ENCODE measurements at places on chromosomes 12 and 14. TPM values are rescaled to one million over a fixed set of nuclear protein-coding genes. Genes with fewer than 3 reads are reported as not detected.

FOXM1 gene
- 3.8 TPM for total RNA-seq

ARHGEF25 gene
- 0.64 TPM for total RNA-seq

ATF1 gene
- total RNA-seq, result 30.6 TPM

RD3L gene
- total RNA-seq, result not detected

CLBA1 gene
- 0.89 TPM for total RNA-seq

PAPLN gene
- not detected for total RNA-seq

B4GALNT1 gene
- total RNA-seq, result not detected

TBX3 gene
- not detected for total RNA-seq

IL26 gene
- not detected for total RNA-seq

ZNF385A gene
- total RNA-seq, result 0.86 TPM

GRCh38 chr12:90062799-90063198 is 354.2 kb upstream of the ATP2B1 start:
- H3K4me1 ChIP-seq, result no peaks in the 10 kb centered on the region
- no peaks in the 10 kb centered on the region for H3K36me3 ChIP-seq
- no peak overlapping the region for H3K27ac ChIP-seq
- no peaks in the 10 kb centered on the region for H3K27me3 ChIP-seq
- no peak overlapping the region for H3K4me3 ChIP-seq

- no peak for DNase-seq
- no peak overlapping the region for H3K4me3 ChIP-seq
- H3K27ac ChIP-seq, result no peak overlapping the region
- no peaks in the 10 kb centered on the region for H3K4me1 ChIP-seq
- H3K36me3 ChIP-seq, result no peaks in the 10 kb centered on the region
These were observed 448.1 kb downstream of the NPAS3 start for GRCh38 chr14:33386781-33387180.

GRCh38 chr12:20369305-20370013 is 1.1 kb downstream of the PDE3A start:
- no peaks in the 10 kb centered on the region for H3K36me3 ChIP-seq
- H3K4me1 ChIP-seq, result no peaks in the 10 kb centered on the region
- peaks cover 10% of the 10 kb centered on the region for H3K27me3 ChIP-seq
- H3K4me3 ChIP-seq, result no peak overlapping the region
- no peak overlapping the region for H3K27ac ChIP-seq

GRCh38 chr12:117408161-117408791 is 46.9 kb upstream of the NOS1 start:
- no peak for DNase-seq
- no peaks in the 10 kb centered on the region for H3K36me3 ChIP-seq
- no peaks in the 10 kb centered on the region for H3K4me1 ChIP-seq

DNA sequence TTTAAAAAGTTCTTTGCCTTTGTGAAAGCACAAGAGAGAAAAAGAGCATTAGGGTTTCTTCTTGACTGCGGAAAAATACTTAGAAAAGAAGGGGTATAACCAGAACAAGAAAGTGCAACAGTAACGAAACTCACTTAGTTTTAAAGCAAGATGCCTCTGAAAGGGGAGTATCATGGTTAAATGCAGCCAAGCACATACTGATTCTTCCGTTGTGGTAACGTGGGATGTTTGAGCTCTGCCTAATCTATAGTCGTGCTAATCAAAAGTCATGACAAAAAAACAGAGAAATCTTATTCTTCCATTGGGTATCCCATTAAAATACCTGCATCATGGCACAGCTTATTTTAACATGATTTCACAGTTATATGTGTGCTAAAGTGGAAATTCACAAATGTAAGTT is 187.8 kb upstream of the LRFN5 start:
- no peak overlapping the region for H3K27ac ChIP-seq
- no peaks in the 10 kb centered on the region for H3K36me3 ChIP-seq
- H3K4me3 ChIP-seq, result no peak overlapping the region
- H3K27me3 ChIP-seq, result no peaks in the 10 kb centered on the region
- H3K4me1 ChIP-seq, result no peaks in the 10 kb centered on the region

DNA sequence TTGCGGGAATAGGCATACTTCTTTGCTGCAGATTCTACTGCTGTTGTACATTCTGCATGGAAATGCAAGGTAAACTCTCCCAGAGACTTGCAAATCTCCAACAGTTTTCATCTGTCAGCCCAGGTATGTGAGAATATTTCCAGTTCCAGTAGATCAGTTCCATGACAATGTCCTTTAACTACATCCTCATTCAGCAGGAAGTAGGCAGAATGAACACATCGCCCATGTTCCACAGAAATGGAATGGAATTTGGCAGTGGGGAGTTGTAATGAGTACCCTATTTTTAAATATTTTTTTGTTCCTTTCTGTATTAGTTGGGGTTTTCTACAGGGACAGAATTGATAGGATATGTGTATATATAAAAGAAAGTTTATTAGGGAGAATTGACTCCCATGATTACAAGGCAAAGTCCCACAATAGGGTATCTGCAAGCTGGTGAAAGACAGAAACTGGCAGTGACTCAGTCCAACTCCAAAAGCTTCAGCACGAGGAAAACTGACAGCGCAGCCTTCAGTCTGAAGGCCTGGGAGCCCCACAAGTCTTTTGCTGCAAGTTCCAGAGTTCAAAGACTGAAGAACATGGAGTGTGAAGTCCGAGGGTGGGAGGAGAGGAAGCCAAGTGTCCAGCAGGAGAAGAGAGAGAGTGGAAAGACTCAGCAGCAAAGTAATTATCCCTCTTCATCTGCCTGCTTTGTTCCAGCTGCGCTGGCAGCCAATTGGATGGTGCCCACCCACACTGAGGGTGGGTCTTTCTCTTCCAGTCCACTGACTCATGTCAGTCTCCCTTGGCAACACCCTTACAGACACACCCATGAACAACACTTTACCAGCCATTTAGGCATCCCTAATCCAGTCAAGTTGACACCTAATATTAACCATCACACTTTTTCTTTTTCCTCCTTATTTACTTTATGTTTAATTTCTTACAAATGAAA is 110.4 kb upstream of the SCAF11 start:
- H3K27me3 ChIP-seq, result peaks cover 5% of the 10 kb centered on the region
- no peaks in the 10 kb centered on the region for H3K36me3 ChIP-seq
- H3K4me1 ChIP-seq, result no peaks in the 10 kb centered on the region
- H3K4me3 ChIP-seq, result no peak overlapping the region

DNA sequence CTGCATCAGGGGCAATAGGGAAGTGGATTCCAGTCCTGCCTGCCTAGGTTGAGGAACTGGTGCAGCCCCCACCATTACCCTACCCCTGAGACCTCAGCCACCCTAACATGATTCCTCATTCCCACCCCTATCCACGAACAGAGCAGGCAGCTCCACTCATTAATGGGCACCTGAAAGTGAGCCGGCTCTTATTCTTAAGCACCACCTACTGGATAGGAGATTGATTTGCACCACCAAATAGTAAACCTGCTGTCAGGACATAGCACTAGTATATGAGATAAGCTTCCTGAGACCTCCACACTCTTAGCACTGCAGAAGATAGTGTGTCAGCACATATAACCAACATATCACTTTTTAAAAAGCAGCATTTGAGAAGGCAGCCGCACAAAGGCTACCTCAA is 573.2 kb downstream of the SOX5 start:
- no peaks in the 10 kb centered on the region for H3K27me3 ChIP-seq
- DNase-seq, result no peak
- no peak overlapping the region for H3K4me3 ChIP-seq
- H3K27ac ChIP-seq, result no peak overlapping the region

DNA sequence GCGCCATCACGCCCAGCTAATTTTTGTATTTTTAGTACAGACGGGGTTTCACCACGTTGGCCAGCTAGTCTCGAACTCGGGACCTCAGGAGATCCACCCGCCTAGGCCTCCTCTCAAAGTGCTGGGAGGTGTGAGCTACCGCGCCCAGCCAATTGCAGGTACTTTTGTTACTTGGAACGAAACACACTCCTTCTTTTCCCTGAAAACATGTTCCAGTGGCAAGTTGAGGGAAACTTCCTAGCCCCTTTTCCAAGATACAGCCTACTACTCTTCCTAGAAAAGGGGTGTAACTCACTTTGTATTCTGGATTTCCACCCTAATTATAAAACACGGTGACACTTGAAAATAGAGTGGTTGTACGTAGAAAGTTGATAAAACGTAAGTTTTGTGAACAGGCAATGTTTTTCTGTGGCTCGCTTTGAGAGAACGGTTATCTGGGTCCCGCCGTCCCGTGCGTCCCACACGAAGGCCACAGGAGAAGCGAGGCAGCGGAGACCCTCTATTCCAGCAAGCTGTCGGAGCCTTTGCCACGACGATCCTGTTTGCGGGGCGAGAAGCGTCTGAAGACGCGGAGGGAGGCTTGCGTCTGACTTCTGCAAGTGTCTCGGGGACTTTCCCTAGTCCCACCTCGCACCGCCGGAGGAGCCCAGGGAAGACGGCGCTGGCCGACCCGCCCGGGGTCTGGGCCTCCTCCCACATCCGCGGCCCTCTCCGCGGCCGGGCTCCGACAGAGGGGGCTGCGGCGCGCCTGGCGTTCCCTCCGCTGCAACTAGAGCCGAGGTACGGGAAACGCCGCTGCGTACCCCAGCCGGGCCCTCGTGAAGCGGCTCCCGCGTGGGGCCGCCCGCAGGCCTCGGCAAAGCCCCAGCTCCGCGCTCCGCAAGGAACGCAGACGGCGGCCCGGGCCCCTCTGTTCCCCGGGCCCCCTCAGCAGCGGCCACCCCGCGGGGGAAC is 745 bp downstream of the CDCA4 start:
- H3K4me3 ChIP-seq, result peak overlapping the region; percentile 92
- H3K27ac ChIP-seq, result peak overlapping the region; percentile 84
- H3K27me3 ChIP-seq, result no peaks in the 10 kb centered on the region
- H3K4me1 ChIP-seq, result peaks cover 53% of the 10 kb centered on the region
- H3K36me3 ChIP-seq, result no peaks in the 10 kb centered on the region
- DNase-seq, result peak; percentile 54

GRCh38 chr14:36952689-36953088 is 219.7 kb downstream of the SLC25A21 start:
- no peaks in the 10 kb centered on the region for H3K27me3 ChIP-seq
- no peaks in the 10 kb centered on the region for H3K36me3 ChIP-seq
- DNase-seq, result no peak
- no peak overlapping the region for H3K4me3 ChIP-seq
- H3K4me1 ChIP-seq, result no peaks in the 10 kb centered on the region
- H3K27ac ChIP-seq, result no peak overlapping the region

GRCh38 chr12:45878630-45879255 is 111.6 kb downstream of the SCAF11 start:
- peak overlapping the region; percentile 70 for H3K4me3 ChIP-seq
- H3K27me3 ChIP-seq, result no peaks in the 10 kb centered on the region
- H3K4me1 ChIP-seq, result peaks cover 24% of the 10 kb centered on the region
- peaks cover 40% of the 10 kb centered on the region for H3K36me3 ChIP-seq

DNA sequence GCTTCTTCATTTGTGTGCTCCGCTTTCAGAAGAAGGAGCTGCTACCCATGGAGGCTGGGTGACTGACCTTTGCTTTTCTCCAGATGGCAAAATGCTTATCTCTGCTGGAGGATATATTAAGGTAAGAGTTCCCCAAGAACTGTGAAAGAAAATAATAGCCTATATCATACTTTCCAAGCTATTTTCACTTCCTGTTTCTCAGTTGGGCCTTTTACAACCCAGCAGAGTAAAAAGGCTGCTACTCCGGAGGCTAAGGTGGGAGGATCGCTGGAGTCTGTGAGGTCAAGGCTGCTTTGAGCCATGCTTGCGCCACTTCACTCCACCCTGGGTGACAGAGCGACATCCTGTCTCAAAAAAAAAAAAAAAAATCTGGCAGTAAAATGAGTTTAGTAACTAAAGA is 82.1 kb downstream of the APAF1 start:
- no peak overlapping the region for H3K27ac ChIP-seq
- no peak for DNase-seq
- peaks cover 84% of the 10 kb centered on the region for H3K36me3 ChIP-seq
- H3K4me1 ChIP-seq, result no peaks in the 10 kb centered on the region
- H3K4me3 ChIP-seq, result no peak overlapping the region

- no peak overlapping the region for H3K27ac ChIP-seq
- H3K4me1 ChIP-seq, result peaks cover 12% of the 10 kb centered on the region
- H3K36me3 ChIP-seq, result peaks cover 37% of the 10 kb centered on the region
- H3K4me3 ChIP-seq, result no peak overlapping the region
- H3K27me3 ChIP-seq, result no peaks in the 10 kb centered on the region
- no peak for DNase-seq
These were observed 11.7 kb upstream of the RAD51AP1 start for GRCh38 chr12:4526923-4527546.

DNA sequence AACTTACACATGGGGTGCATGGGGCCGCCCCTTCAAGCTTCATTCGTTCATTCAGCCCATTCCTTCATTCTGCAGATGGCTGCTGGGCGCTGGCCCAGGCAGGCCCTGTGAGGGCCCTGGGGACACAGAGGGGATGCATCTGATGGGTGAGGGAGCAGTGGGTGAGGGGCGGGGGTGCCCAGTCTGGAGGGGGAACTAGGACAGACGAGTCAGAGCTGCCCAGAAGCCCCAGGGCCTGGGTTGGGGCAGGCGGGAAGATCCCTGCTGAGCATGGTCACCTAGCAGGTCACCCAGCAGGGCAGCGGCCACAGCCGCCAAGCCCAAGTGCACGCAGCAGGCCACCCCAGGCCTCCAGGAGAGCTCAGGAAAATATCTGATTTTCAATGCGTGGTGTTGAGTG is 14.1 kb downstream of the TRMT61A start:
- no peak overlapping the region for H3K4me3 ChIP-seq
- H3K4me1 ChIP-seq, result no peaks in the 10 kb centered on the region
- no peak for DNase-seq
- H3K27ac ChIP-seq, result no peak overlapping the region

DNA sequence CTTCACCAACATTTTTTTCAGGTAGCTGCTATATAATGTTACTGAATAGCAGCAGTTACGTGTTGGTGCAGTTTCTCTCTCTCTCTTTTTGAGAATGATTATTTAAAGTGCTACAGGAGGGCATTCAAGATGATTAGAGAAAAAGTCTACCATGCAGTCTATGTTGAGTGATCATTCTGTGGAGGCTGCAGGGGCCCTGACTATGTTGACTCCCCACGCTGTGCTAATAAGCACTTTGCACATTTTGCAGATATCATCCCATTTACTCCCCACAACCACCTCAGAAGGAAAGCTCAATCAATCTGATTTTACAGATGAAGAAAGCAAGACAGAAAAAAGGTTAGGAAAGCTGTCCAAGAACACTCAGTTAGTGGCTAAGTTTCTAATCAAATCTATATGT is 87.8 kb downstream of the RTN1 start:
- H3K4me3 ChIP-seq, result no peak overlapping the region
- H3K27me3 ChIP-seq, result no peaks in the 10 kb centered on the region
- no peaks in the 10 kb centered on the region for H3K4me1 ChIP-seq
- H3K27ac ChIP-seq, result no peak overlapping the region
- no peak for DNase-seq
- no peaks in the 10 kb centered on the region for H3K36me3 ChIP-seq
